ENCODE measurements at places on chromosomes 16 and 17.

- peak; percentile 35 for DNase-seq
Measured at GRCh38 chr17:45951941-45952340, 47.1 kb upstream of the STH start.

GRCh38 chr16:81816793-81817210 lies 37.7 kb downstream of the PLCG2 start:
- no peak for DNase-seq

GRCh38 chr17:81251709-81252301 lies 12.7 kb downstream of the NDUFAF8 start:
- no peak for DNase-seq

GRCh38 chr17:10088444-10088843 lies 110.0 kb downstream of the GAS7 start:
- no peak for DNase-seq

GRCh38 chr16:65574326-65574966 lies 452.6 kb upstream of the CDH11 start:
- DNase-seq = no peak

Measured in mesenchymal stem cell (in vitro differentiated cells and primary cell).